Fibroblast of skin of right biceps (primary cell): ENCODE measurements at places on chromosomes 11 and 22.
A peak's percentile ranks its signal among the peaks of the same experiment; 100 is the strongest.

GRCh38 chr11:78261828-78262227 is 73.1 kb downstream of the USP35 start:
- no peak for DNase-seq

DNA sequence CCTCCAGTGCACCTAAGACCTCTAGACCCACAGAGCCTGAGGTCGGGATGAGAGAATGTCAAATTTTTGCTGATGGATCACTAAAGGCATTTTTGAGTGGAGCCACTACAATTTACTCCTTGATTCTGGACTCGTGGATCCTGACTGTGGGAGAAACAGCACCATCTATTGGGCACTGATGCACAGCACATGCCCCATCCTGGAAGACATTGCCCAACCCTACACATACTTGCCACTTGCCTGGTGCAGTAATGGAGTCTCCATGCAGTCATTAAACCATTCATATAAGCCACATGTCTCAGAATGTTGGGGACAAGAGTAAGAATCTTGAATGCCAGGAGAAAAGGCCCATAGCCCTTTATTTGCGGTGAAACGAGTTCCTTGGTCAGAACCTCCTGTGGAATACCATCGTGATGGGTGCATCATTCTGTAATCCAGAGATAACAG is 103.9 kb downstream of the GGTLC2 start:
- peak; percentile 30 for DNase-seq

- DNase-seq = no peak
These were observed 185.0 kb downstream of the NELL1 start for GRCh38 chr11:20854215-20854955.

DNA sequence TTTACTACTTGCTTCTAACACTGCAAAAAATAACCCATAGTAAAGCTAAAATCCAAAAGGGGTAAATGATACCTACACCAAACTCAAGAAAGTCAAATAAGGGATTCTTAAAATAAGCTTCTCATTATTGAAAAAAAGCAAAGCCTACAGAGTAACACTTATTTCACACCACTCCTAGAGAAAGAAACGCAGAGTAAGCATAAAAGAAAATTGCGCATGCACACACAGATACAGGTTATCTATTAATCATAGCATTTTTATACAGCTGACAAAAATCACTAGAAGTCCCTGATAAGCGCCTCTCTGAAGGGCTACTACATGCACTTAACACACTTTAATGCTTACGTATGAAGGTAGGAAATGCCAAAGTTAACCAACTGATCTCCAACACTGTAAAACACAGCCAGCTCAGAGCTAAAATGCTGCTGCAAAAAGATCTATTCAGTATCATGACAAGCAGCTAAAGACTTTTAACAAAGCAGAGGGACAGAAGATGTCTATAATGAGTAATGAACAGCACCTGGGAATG is 14.0 kb downstream of the RBFOX2 start:
- no peak for DNase-seq

DNA sequence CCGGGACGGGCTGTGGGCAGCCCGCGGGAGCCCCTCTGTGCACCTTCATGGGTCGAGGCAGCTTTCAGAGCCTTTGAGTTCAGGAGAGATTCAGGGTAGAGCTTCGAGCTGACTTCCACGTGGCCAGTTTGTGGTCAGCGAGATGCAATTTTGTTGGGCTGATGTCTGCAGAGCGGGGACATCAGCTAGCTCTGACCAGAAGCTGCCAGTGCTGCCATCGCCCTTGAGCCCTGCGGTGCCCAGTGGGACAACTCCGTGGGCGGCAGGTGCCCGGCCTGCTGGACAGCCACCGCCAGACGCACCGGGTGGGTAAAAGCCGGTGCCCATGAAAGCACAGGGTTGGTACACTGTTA is 719 bp downstream of the TALDO1 start:
- DNase-seq = no peak

- no peak for DNase-seq
These were observed 16.0 kb upstream of the FTH1 start for GRCh38 chr11:61983419-61983818.
